ENCODE measurements at places on chromosomes 2 and 18.

DNA sequence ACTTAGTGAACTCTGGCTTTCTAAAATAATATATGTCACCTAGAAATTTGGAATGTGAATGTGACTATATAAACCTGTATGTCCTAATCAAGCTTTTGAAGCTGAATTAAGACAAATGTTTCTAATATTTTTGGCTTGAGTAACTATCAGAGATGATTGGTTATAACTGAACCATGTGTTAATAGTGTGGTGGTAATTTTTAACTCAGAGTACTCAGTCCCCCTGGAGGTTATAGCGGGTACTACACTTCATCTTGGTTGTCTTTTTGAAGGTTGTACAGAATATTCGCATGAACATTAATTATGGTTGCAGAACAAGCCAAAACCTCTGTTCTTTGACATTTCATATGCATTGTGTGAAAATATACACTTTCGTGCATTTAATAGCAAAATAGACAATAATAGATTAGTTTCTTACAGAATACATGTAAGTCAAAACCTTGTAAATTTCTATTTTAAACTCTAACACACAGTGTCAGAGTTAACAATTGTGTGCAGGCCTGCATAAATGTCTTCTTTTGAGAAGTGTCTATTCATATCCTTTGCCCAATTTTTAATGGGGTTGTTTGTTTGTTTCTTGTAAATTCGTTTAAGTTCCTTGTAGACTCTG lies 86.0 kb downstream of the OSBPL6 start:
- peak; percentile 13 for DNase-seq

- no peak for DNase-seq
Observed at GRCh38 chr2:102508863-102509262, 35.8 kb downstream of the SLC9A4 start.

DNA sequence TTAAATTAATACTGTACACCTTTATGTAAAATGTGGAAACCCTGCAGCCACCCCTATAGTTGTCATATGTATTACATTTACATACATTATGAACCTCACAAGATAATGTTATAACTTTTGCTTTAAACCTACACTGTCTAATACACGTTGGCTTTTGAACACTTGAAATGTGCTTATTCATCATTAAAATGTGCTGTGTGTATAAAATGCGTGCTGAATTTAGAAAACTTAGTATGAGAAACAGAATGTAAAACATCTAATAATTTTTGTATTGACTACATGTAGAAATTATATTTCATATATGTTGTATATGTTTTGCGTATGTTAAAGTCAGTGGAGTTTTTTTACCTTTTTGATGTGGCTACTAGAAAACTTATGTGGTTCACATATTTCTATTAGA lies 68.8 kb downstream of the MAPRE2 start:
- no peak for DNase-seq

DNA sequence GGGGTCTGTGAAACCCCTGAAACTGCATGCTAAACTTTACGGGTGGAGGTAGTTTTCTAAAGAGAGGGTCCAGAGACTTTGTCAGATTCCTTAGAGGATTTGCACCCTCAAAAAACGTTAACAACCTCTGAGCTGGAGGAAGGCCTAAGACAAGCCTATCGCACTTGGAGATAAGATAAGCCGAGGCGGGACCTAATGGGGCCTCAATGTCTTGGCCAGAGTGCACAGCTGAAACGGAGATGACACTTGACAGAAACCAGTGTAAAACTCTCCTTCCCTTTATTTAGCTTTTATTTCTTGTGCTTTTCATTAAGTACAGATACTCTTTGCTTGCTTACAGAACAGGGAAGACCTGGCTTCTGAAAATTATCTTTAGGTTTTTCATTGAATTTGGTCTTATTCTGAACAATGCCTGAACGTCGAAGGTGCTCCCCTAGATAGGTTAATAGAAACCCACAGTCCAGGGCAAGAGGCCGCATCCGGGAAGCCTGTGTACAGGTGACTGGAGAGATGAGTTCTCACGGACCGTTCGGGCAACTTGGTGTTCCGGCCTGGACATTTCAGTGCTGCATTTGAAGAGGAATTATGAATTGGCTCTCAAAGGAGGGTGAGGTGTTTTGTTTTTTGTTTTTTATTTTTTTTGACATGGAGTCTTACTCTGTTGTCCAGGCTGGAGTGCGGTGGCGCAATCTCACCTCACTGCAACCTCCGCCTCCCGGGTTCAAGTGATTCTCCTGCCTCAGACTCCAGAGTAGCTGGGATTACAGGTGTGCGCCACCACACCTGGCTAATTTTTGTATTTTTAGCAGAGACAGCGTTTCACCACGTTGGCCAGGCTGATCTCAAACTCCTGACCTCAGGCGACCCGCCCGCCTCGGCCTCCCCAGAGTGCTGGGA lies 49.7 kb downstream of the SH3BP4 start:
- DNase-seq, result no peak

- no peak for DNase-seq
Observed at GRCh38 chr18:8780227-8780626, 74.9 kb downstream of the MTCL1 start.

GRCh38 chr2:47259829-47260228 lies 104.7 kb upstream of the STPG4 start:
- no peak for DNase-seq

All from activated T-cell treated with anti-CD3 and anti-CD28 coated beads for 24 hours (primary cell).